CD4-positive, alpha-beta T cell (primary cell): ENCODE measurements at places on chromosomes 11 and 22. TPM values are rescaled to one million over a fixed set of nuclear protein-coding genes. Genes with fewer than 3 reads are reported as not detected.

DNA sequence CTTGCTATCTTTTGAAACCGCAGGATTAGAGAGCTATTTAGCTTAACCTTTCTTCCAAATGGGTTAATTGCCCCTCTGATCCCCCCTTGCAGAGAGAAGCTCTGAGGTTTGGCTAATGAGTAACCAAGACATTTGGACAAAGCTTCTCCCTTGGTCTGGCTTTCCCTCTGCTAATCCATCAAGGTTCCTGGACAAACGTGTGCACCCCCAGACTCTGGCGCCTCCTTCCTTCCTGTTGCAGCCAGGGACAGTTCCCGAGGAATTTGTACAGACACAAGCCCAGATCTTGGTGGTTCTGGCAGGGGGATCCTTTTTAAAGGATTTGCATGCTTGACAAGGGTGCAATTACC lies 1.6 kb downstream of the KIAA1671 start:
- H3K36me3 ChIP-seq: no peaks in the 10 kb centered on the region
- peaks cover 27% of the 10 kb centered on the region for H3K27me3 ChIP-seq
- H3K27ac ChIP-seq: no peak overlapping the region
- peaks cover 20% of the 10 kb centered on the region for H3K4me1 ChIP-seq
- DNase-seq: no peak

The KLHL22 gene
- 24.1 TPM for total RNA-seq

- no peak overlapping the region for H3K4me3 ChIP-seq
- no peak for DNase-seq
- no peaks in the 10 kb centered on the region for H3K36me3 ChIP-seq
- no peaks in the 10 kb centered on the region for H3K27me3 ChIP-seq
Observed at GRCh38 chr11:2752204-2752770, 52.5 kb upstream of the KCNQ1OT1 start.

GRCh38 chr11:70713988-70714665 lies 315.8 kb downstream of the CTTN start:
- H3K4me3 ChIP-seq: no peak overlapping the region
- no peaks in the 10 kb centered on the region for H3K36me3 ChIP-seq
- H3K27ac ChIP-seq: no peak overlapping the region
- no peaks in the 10 kb centered on the region for H3K27me3 ChIP-seq
- no peaks in the 10 kb centered on the region for H3K4me1 ChIP-seq

The BBOX1 gene
- not detected for total RNA-seq

- DNase-seq: no peak
- no peak overlapping the region for H3K4me3 ChIP-seq
- H3K27me3 ChIP-seq: no peaks in the 10 kb centered on the region
- H3K4me1 ChIP-seq: no peaks in the 10 kb centered on the region
- no peaks in the 10 kb centered on the region for H3K36me3 ChIP-seq
Observed at GRCh38 chr11:122494221-122494620, 161.3 kb upstream of the UBASH3B start.

DNA sequence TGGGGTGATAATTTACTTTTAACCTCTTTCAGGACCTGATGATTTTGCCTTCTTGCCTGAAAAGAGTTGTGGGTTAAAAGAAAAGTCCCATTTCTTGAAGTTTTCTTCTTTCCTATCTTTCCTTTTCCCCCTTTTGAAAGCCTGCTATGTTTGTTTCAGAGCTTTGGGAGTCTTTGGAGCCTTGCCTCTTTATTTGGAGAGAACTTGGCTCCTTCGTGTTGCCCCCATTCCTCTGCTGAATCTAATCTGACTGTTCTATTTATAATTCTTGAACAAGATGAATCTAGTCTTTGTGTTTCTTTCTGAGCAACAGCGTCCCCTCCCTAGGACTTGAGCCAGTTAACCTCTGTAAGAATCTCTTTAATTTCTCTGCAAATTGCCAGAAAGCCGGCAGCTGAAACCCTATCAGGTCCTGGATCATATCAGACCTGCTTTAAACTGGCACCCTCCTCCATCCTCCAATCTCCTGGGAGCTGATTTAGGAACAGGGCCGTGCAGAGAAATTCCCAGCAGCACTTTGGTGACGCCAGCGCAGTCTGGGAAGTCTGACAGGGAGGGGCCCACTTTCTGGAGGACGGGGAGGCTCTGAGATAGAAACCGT lies 289.1 kb upstream of the SORL1-AS1 start:
- no peaks in the 10 kb centered on the region for H3K4me1 ChIP-seq
- no peak for DNase-seq
- H3K27me3 ChIP-seq: no peaks in the 10 kb centered on the region
- no peaks in the 10 kb centered on the region for H3K36me3 ChIP-seq

- H3K27ac ChIP-seq: no peak overlapping the region
- H3K4me3 ChIP-seq: no peak overlapping the region
- H3K4me1 ChIP-seq: no peaks in the 10 kb centered on the region
- H3K36me3 ChIP-seq: peaks cover 75% of the 10 kb centered on the region
Observed at GRCh38 chr11:68934666-68935065, 31.0 kb downstream of the IGHMBP2 start.

The TMEM191B gene
- total RNA-seq: 10.1 TPM

The FIBIN gene
- not detected for total RNA-seq

DNA sequence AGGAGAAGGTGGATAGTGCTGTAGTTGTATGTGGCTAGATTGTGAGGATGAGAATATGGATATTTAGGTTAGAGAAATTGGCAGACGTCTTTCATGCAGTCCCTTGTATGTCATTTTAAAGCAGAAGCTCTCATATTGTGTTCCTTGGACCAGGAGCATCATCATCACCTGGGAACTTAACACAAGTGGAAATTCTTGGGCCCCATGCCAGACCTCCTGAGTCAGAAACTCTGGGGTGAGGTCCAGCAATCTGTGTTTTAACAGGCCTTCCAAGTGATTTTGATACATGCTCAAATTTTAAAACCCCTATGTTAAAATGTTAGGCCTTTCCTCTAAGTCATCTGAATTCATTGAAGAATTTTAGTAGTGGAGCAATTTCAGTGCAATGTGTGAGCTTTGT lies 34.8 kb downstream of the JHY start:
- DNase-seq: no peak
- no peak overlapping the region for H3K4me3 ChIP-seq
- no peaks in the 10 kb centered on the region for H3K27me3 ChIP-seq
- no peaks in the 10 kb centered on the region for H3K36me3 ChIP-seq

- H3K27ac ChIP-seq: no peak overlapping the region
- no peaks in the 10 kb centered on the region for H3K27me3 ChIP-seq
- H3K36me3 ChIP-seq: no peaks in the 10 kb centered on the region
- no peak overlapping the region for H3K4me3 ChIP-seq
- DNase-seq: no peak
- no peaks in the 10 kb centered on the region for H3K4me1 ChIP-seq
Observed at GRCh38 chr22:32518848-32519247, 44.2 kb downstream of the FBXO7 start.

DNA sequence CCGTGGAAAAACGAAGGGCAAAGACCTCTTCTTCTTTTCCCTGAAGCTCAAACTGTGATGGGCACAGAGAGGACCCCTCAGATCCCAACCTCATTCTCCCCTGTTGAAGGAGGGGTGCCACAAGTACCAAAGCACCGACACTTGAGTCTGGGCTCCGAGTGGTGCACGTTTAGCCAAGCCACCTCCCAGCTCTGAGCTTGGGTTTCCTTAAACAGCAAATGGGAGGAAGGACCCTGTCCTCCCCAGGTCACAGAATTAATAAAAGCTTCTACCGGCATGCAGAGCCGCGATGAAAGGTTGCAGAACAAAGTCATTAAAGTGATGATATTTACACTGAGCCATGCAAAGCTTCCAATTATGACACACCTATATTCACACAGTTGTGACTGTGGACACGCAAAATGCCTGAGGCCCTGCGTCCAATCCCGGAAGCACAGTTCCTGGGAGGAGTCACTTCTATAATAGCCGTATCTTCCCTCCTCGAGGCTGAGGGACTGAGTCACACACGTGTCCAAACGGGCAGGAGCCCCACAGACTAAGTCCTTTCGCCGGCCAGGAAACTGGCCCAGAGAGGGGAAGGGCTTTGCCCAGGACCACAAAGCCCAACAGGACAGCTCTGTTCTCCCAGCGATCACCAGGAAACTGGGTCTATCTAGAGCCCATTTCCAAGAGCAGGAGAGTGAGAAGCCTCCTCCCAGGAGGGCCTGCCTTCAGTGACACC lies 922 bp upstream of the CSNK1E start:
- peak overlapping the region; percentile 67 for H3K4me3 ChIP-seq
- no peak for DNase-seq
- peaks cover 46% of the 10 kb centered on the region for H3K4me1 ChIP-seq
- peak overlapping the region; percentile 79 for H3K27ac ChIP-seq
- no peaks in the 10 kb centered on the region for H3K36me3 ChIP-seq

The NXPE4 gene
- not detected for total RNA-seq

The NRGN gene
- total RNA-seq: 1.4 TPM

DNA sequence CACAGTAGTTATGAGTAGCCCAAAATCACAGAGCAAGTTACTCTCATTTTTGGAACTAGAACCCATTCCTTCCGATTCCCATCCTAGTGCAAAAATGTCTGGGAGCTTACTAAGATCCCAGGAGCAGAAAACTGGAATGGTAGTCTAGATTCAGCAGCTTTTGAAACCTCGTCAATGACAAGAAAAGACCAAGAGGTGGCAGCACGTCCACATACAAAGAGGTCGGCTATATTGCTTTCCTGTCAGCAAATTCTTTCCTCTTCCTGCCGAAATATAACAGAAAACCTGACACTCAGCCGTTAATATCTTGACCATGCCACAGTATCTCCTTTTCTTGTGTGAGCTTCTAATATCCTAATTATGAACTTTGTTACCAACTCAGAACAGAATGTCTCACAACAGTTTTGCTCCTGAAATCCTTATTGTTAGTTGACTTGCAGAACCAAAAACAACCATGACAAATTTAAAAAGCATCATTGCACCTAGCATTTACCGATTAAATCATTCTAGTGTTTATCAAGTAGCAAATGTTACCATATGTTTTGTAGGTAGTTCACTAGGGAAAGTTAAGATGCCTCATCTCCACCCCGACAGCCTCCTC lies 92.8 kb upstream of the OR9G4 start:
- H3K4me1 ChIP-seq: no peaks in the 10 kb centered on the region
- H3K27ac ChIP-seq: no peak overlapping the region
- H3K36me3 ChIP-seq: no peaks in the 10 kb centered on the region
- DNase-seq: no peak

GRCh38 chr22:41435560-41435959 lies 11.0 kb downstream of the TOB2 start:
- peaks cover 22% of the 10 kb centered on the region for H3K4me1 ChIP-seq
- H3K27ac ChIP-seq: peak overlapping the region; percentile 29
- no peak for DNase-seq
- H3K36me3 ChIP-seq: peaks cover 56% of the 10 kb centered on the region

DNA sequence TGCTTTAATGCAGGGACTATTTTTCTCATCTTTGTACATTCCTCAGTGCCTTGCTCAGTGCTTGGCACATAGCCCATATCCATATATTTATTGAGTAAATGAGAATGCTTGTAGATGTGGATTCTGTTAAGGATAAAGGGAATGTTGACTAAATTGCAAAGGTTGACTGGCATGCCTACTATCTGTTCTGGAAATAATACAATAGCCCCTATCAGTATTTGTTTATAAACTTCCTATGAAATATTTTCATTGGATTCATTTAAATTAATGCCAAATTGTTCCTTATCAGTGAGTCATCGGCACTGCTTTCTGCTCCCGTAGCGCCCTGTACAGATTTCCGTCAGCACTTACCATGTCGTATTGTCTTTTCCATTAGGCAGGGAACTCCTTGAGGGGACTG lies 8.0 kb downstream of the RNF121 start:
- peaks cover 2% of the 10 kb centered on the region for H3K36me3 ChIP-seq
- H3K27me3 ChIP-seq: no peaks in the 10 kb centered on the region
- no peak for DNase-seq
- peaks cover 4% of the 10 kb centered on the region for H3K4me1 ChIP-seq

The TEX12 gene
- total RNA-seq: 0.82 TPM

The UPK2 gene
- total RNA-seq: not detected

DNA sequence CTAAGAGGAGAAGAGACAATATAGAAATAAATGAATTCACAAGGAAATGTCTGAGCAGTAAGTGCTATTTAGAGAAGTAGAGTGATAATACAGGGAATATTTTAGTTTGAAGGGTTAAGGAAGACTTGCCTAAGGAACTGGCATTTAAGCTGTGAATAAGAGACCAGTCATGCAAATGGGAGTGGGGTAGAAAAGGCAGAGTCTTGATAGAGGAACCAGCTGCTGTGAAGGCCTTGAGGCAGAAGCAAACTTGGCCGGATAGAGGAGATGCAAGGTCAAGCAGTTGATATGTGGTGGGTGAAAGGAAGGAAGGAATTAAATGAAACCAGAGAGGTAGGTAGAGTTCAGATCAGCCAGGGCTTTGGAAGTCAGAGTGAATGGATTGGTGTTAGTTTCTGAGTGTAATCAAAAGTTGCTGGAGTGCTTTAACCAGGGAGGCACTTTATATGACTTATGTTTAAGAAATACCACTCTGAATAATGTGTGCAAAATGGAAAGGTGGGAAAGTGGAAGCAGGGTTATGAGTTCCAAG lies 198.4 kb upstream of the SESN3 start:
- no peak overlapping the region for H3K4me3 ChIP-seq
- no peaks in the 10 kb centered on the region for H3K4me1 ChIP-seq
- H3K36me3 ChIP-seq: no peaks in the 10 kb centered on the region
- no peak for DNase-seq
- no peak overlapping the region for H3K27ac ChIP-seq

DNA sequence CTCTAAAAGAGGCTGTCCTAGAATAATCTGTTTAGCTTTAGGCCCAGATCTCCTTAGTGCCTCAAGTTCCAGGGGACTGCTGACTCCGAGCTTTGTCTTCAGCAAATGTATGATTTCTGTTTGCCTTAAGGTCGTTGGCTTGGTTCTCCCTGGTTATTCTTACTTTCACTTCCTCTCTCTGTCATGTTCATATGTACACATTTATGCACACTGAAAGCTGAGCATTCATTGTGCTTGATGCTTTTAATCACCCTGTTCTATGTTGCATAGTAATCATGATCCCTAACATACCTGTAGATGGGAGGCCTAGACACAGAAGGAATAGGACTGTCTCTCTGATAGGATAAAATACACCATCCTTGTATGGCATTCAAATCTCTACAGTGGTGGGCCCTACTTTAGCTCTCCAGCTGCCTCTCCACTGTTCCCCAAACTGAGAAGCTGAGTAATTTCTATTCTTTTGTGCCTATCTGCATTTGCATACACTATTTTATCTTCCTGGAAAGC lies 7.2 kb downstream of the PPFIBP2 start:
- no peak for DNase-seq
- H3K4me1 ChIP-seq: peaks cover 2% of the 10 kb centered on the region
- H3K4me3 ChIP-seq: no peak overlapping the region
- H3K36me3 ChIP-seq: no peaks in the 10 kb centered on the region

GRCh38 chr11:129285402-129285786 lies 90.3 kb upstream of the BARX2 start:
- H3K4me3 ChIP-seq: no peak overlapping the region
- H3K4me1 ChIP-seq: peaks cover 1% of the 10 kb centered on the region
- DNase-seq: no peak
- peaks cover 16% of the 10 kb centered on the region for H3K27me3 ChIP-seq
- no peaks in the 10 kb centered on the region for H3K36me3 ChIP-seq

The GAL3ST3 gene
- not detected for total RNA-seq

DNA sequence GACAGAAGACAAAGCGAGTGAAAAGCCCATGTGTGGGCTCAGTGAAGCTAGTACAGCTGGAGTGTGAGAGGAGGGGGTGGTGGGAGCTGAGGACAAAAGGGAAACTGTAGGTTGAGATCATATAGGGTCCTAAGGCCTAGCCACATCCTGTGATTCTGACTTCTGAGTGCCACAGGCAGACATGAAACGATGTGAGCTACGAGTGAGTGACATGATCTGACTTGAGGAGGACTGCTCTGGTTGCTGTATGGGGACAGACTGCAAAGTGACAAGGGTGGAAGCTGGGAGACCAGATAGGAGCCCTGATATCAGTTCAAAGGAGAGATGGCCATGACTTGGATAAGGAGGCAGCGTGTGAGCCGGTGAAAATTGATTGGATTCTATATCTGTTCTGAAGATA lies 85.4 kb downstream of the MICAL2 start:
- peak overlapping the region; percentile 50 for H3K4me3 ChIP-seq
- H3K27me3 ChIP-seq: no peaks in the 10 kb centered on the region
- H3K4me1 ChIP-seq: peaks cover 64% of the 10 kb centered on the region
- peak; percentile 43 for DNase-seq
- no peaks in the 10 kb centered on the region for H3K36me3 ChIP-seq
- H3K27ac ChIP-seq: peak overlapping the region; percentile 75
